Mesothelial cell of epicardium (in vitro differentiated cells): ENCODE measurements at places on chromosomes 7 and 10. TPM values are rescaled to one million over a fixed set of nuclear protein-coding genes. Genes with fewer than 3 reads are reported as not detected.
A peak's percentile ranks its signal among the peaks of the same experiment; 100 is the strongest.

GRCh38 chr10:60208676-60209269 lies 180.9 kb downstream of the ANK3 start:
- no peak for DNase-seq

DNA sequence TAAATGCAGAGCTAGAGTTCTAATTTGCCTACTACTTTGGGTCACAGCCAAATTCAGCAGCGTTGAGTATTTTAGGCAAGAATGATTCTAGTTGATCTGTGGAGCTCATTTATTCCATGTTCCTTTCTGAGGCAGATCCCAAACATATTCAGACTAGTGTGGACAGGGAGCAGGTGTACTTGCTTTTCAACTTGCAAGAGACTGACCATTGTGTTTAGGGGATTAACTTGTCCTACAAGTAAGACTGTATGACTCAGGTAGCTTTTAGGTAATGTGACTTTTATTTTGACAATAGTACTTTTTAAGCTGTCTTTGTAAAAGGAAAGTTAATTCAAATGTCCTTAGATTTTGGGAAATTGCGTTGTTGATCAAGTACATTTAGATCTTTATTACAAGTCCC lies 285.5 kb downstream of the TWIST1 start:
- no peak for DNase-seq

GRCh38 chr10:33803248-33803647 lies 468.8 kb upstream of the NRP1 start:
- DNase-seq = no peak

DNA sequence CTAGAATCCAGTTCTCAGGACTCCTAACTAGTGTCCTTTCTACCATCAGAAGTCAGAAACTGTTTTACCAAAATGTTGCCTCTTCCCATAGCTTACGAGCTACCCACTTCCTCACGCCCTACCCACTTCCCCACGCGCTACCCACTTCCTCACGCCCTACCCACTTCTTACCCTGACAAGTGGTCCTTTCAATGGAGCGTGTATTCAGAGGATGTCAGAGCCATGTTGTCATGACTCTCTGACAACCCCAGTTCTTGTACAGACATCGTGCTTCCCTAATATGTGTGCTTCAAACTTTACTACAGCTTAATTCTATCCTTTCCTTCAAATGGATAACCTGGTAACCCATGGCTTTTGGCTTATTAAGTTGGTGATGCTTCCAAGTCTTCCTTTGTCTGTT lies 84.8 kb upstream of the PHF14 start:
- no peak for DNase-seq

DNA sequence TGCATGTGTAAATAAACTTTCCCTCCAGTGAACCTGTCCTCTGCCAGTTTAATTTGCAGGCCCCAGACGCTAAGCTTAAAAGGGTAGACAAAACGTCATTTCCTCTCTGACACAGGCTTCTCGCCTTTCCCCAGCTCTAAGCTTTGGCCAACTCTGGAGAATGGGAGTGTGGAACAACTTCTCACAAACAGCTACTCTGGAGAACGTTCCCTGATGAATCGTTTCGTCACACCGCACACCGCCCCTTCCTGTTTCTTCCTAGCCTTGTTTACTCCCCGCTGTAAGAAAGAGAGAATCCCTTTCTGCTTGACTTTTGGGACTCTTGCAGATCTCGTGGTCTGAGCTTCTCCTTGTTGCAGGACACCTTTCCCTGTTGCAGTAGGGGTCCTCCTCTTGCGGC lies 564.2 kb downstream of the TCERG1L start:
- no peak for DNase-seq

DNA sequence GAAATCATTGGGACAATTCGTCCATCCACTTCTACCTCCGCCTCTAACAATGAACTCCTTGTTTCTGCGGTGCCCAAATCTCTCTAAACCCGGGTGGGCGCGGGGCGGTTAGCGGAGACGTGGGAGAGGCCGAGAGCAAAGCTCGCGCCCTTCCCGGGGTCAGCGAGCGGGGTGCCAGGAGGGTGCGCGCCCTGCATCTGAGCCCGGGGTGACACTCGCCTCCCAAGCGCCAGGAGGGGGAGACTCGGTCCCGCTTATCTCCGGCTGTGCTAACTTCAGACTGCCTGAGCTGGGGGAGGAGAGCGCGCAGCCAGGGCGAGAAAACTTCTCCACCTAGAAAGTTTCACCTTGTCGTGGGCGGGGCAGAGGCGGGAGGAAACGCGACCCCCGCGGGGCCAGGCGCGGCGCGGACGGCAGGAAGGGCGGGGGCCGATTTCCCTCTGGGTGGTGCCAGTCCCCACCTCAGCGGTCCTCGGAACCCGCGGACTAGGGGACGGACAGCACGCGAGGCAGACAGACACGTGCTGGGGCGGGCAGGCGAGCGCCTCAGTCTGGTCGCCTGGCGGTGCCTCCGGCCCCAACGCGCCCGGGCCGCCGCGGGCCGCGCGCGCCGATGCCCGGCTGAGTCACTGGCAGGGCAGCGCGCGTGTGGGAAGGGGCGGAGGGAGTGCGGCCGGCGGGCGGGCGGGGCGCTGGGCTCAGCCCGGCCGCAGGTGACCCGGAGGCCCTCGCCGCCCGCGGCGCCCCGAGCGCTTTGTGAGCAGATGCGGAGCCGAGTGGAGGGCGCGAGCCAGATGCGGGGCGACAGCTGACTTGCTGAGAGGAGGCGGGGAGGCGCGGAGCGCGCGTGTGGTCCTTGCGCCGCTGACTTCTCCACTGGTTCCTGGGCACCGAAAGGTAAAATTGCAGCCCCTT lies at the start of gene MET:
Gene MET (plus strand): TSS at position 516 of the 915 bp plus-strand sequence. CDS start 26,889 bp downstream, outside the sequence.
- peak; percentile 72 for DNase-seq

GRCh38 chr10:17435187-17435586 lies 19.2 kb downstream of the ST8SIA6 start:
- no peak for DNase-seq

Gene ZNF511
- 38.6 to 44.9 TPM (median 39.5 TPM) in 3 replicates for total RNA-seq

Gene PLEKHS1
- total RNA-seq = not detected in 3 replicates

Gene CRHR2
- not detected in 3 replicates for total RNA-seq

Gene STYXL1
- 35.3 to 40.7 TPM (median 39.9 TPM) in 3 replicates for total RNA-seq

Gene TPST1
- total RNA-seq = 36.7 to 41.2 TPM (median 37.7 TPM) in 3 replicates

Gene CALHM3
- total RNA-seq = not detected in 3 replicates

Gene ARHGEF5
- total RNA-seq = 35.9 to 37.6 TPM (median 37.4 TPM) in 3 replicates
